ENCODE measurements at places on chromosomes 1 and 21.
A peak's percentile ranks its signal among the peaks of the same experiment; 100 is the strongest.

DNA sequence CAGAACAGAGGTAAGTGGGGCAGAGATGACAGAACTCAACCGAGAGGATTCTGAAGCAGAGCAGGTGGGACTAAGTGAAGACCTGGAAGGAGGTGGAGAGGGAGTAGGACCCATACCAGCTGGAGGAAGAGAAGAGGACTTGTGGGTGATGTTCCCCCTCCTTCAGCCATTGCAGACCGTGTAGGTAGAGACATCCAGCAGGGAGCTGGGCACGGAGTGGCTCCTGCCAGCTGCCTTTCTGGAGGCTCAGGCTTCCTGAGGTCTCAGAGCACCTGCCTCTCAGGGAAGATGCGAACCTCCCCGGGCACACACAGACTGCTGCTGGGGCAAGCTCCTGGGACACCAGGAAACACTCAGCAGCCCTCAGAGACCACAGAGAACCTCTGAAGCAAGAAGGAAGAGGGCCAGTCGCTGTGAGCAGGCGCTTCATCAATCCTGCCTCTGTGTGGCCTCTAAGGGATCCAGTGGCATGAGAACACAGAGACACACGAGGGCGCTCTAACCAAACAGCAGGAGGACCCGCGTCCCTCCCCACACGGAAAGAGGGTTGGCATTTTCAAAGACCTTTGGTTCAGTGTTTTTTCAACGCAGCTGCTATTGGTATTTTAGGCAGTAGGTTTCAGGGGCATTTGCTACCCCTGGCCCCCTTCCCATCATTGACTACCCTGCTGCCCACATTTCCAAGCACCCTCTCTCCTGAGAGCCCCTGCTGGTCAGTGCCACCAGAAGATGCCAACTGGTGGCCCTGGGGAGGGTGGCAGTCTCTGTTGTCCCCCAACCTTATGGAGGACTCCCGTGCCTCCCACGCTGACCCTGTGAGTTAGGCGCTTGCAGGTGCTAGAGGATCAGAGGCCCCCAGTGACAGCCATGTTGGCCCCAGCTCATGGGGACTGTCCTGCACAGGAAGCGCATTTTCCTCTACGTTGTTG is 89.6 kb upstream of the EDN2 start:
- peak; percentile 38 for DNase-seq

DNA sequence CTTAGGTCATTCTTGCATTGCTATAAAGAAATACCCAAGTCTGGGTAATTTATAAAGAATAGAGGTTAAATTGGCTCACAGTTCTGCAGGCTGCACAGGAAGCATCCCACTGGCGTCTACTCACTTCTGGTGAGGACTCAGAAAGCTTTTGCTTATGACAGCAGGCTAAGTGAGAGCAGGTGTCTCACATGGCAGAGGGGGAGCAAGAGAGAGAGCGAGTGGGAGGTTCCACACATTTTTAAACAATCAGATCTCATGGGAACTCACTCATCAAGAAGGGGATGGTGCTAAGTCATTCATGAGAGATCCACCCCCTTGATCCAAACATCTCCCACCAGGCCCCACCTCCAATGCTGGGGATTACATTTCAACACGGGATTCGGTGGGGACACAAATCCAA is 13.6 kb upstream of the RGS4 start:
- DNase-seq, result peak; percentile 89

- no peak for DNase-seq
Observed at GRCh38 chr1:183185941-183186490, at the start of gene LAMC2. TSS of gene LAMC2 (plus strand) at chr1:183186264. CDS start at chr1:183186353, 89 bp downstream.

DNA sequence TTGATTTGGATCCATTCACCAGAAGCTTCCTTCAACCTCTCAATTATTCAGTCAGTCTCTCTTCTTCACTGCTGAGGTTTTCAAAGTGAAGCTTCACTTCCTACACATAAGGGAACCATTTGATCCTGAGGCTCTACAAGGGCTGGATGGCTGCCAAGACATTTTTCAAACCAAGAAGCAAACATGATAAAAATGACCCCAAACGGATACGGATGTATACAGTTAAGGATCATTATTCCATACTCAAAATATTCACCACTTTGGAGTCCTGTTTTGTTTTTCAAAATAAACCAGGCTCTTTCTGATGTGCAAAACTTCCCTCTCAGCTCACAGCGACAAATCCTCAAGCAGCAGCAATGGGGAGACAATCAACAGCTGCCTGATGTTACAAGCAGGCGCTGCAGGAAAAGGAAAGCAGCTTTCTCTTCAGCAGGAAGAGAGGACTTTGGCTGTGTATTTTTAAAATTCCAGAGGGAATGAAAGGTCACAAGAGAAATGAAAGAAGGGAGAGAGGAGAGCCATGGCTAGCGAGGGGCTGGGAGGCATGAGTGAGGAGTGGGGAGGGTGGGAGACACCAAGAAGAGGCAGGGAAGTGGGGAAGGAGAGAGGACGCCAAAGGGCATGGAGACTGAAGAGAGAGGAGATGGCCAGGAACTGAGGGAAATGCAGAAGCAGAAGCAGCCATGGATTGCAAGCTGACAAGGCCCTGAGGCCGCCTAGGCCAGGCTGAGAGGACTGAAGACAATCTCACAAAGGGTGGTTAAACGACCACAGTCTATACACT is 145.4 kb downstream of the SLC45A1 start:
- no peak for DNase-seq

DNA sequence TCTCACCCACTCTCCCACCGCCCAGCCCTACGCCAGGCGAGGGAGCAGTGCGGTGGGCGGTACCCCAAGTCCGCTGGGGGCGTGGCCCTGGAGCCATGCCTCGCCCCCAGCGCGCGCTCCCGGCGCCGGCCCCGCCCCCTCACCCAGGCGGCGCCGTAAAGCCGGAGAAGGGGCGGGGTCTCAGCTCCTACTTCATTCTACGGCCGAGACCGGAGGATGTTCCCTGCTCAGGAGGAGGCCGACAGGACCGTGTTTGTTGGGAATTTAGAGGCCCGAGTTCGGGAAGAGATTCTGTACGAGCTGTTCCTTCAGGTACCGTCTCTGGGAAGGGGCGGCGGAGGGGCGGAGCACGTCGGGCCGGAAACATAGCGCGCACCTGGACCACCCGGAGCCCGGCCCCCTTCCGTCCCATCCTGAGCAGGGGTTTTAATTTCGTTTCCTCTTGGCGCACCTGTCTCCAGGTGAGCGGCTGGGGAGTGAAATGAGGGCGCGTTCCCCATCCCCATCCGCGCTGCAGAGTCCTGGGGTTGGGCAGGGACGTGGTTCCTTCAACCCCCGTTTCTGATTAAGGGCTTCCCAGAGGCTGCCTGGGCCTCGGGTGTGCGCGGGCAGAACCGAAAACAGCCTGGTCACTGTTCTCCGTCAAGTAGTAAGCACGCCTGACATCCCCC is at the start of gene RBM11:
Gene RBM11, plus strand, starts transcription at position 187 of the 671 bp plus-strand sequence. Its CDS starts 30 bp downstream, at position 217.
- DNase-seq, result no peak

GRCh38 chr1:117591252-117591651 is 14.6 kb upstream of the TENT5C start:
- no peak for DNase-seq

DNA sequence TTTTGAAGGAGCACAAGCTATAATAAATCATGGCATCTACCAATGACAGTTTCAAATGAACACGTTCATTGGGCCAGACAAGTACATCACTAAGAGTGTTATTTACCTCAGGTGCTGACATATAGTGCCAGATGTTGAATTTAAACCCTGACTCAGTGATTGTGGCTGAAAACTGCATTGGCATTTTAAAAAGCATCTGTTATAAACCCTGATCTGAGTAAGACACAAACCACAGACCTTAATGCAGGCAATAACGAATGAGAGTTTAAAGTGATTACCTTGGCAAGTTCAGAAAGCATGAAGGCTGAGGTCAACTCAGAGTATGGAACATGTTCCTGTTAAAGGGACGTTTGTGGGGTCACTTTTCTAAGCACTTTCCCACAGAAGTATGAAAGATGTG is 865.1 kb upstream of the TMPRSS15 start:
- no peak for DNase-seq

GRCh38 chr1:212819726-212820125 is 27.7 kb downstream of the SPATA45 start:
- DNase-seq, result no peak

DNA sequence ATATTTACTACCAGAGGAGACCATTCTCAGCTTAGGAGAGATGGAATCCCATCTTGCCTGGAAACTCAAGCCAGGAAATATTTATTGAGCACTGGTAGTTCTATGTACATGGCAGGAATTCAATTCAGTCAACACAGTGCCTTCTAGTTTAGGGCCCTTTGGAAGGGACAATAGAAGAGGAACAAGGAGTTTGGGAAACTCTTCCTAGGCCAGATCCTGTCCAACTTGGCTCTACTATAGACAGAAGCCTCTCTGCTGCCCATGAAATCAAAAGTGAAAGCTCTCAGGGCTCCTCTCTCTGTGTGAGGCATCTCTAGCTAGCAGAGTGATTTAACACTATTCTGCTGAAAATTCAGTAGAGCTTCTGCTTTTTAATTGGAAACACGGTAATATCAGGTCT is 244.6 kb upstream of the MAP1LC3C start:
- no peak for DNase-seq

- DNase-seq, result no peak
Observed at GRCh38 chr1:97834899-97835298, 85.9 kb downstream of the DPYD start.

DNA sequence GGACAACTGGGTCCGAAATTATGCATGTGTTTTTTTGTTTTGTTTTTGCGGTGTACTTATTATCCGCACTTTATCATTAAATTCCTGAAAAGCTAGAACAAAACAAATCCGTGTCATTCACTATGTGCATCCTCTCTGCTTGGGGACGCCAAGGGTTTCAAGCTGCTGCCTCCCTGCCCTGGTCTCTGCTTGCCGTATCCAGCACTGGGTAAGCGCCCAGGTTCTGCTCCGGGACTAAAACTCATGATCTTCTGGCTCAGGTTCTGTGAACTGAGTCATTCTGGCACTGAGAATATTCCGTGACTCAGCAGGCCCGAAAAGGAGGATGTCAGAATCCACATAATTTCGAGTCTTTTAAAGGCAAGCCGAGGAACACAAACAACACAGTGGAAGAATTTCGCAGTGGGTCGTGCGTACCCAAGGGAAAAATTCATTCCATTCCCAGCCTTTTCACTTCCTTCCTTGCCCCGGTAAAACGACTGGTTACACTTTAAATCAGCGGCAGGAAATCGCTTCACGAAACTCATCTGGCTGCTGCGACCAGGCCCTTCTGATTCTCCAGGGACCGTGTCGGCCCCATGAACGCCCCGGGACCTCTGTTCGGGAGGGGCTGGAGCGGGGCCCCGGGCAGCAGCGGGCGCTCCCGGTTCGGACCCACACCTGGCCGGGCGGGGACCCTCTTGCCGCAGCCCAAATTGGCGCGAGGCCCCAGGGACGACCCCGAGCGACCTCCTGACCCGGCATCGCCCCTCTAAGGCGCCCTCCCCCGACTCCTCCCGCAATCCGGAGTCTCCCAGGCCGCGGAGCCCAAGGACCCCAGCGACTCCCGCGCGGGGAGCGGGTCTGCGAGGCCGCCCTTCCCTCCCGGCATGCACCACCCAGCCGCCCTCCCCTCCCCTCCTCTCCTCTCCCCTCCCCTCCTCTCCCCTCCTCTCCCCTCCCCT is 746 bp upstream of the LAMC1 start:
- DNase-seq, result no peak

DNA sequence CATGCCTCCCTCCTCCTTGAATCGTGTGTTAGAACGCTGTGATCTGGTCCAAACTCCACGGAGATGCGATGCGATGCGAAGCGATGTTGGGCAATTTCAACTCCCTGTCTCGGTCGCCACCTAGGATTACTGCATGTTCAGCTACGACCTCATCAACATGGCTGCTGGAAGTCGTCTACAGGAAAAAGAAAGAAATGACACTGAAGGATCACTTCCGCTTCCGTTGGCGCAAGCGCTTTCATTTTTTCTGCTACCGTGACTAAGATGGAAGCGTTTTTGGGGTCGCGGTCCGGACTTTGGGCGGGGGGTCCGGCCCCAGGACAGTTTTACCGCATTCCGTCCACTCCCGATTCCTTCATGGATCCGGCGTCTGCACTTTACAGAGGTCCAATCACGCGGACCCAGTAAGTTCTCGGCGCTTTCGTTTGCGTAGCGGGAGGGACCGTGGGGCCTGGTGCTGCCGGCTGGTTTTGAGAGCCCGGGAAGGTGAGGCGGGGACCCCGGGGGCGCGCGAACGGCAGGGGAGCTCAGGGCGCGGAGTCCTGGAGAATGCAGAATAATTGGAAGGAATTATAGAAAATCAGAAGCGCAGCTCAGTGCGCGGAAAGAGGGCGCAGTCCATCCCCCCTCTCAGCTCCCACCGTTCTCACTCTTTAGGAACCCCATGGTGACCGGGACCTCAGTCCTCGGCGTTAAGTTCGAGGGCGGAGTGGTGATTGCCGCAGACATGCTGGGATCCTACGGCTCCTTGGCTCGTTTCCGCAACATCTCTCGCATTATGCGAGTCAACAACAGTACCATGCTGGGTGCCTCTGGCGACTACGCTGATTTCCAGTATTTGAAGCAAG is at the start of gene PSMB4:
Gene PSMB4, plus strand, starts transcription at position 250 of the 848 bp plus-strand sequence. Its CDS starts 15 bp downstream, at position 265.
- peak; percentile 98 for DNase-seq

DNA sequence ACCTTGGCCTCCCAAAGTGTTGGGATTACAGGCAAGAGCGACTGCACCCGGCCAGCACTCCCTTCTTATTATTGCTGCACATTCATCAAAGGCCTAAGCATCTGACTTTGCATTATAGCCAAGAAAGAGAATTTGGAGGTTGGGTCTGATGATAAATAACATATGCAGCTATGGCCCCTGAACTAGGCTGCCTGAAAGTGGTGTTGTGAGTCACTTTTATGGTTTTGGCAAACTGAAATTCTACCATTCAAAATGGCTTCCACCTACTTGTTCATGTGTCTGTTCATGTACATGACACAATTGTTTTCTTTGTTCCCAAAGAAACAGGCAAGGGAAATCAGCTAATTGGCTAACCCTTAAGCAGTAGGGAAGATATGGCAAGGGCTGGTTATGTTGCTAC is 25.0 kb upstream of the UAP1 start:
- no peak for DNase-seq

- no peak for DNase-seq
Observed at GRCh38 chr1:229756666-229757065, 130.6 kb downstream of the URB2 start.

- no peak for DNase-seq
Observed at GRCh38 chr1:56533621-56534020, 45.7 kb downstream of the PLPP3 start.

DNA sequence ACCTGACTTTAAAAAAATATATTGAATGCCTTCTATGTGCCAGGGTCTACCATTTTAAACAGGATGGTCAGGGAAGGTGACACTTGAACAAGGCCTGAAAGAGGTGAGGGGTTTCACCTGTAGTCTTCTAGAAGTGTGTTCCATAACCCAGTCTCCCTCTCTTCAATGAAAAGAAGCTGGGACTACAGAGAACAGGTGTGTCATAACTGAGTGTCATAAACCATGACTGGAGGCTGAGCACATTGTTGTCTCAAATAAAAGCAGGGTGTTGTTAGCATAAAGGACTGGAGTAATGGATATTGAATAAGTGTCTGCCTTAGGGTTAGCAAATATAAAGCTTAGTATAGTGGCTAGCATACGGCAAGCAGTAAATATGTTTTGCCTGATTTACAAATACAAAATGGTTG is 65.4 kb downstream of the SYDE2 start:
- DNase-seq, result peak; percentile 84

GRCh38 chr1:209674957-209675564 is at the start of gene G0S2:
TSS of gene G0S2 (plus strand) at chr1:209675412. CDS start at chr1:209675685, 273 bp downstream.
- no peak for DNase-seq
